NCI-H187 (cell line): ENCODE measurements at places on chromosomes 2 and 18.

DNA sequence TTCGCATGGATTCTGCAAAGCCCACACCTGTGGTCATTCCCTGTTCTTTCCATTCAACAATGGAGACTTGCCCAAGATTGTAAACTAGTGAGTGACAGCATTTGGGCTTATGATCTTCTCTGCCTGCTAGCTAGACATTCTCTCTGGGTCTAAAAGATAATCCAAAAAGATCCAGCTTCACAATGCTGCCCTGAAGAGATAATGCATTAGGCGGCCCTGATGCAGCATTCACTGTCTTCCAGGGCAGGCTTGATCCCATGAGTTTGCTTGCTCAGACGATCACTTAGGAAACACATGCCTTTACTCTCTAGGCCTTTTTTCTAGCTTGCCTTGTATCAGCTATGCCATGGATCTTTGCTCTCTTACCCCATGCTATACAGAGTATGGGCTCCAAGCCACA, 196.1 kb downstream of the SETBP1 start:
- DNase-seq = no peak

DNA sequence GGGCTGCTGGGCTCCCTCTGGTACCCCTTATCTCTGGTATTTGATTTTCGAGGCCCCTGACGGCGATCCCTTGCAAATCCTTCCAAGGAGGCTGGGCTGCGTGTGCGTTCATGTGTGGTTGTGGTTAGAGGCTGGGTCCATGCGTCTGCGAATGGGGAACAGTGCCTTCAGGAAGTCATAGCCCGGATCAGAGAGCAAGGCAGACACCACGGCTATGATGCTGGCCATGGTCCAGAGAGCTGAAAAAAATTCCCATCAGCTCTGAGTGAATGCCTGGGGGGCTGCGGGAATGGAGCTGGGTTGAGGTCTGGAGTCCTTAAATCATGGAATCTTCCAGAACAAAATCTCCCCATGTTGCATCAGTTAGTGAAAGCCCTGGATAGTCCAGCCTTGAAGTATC, 145.5 kb downstream of the ACKR3 start:
- no peak for DNase-seq

- DNase-seq = no peak
These were observed 18.6 kb upstream of the TXNDC2 start for GRCh38 chr18:9867071-9867594.

- no peak for DNase-seq
These were observed 31.5 kb downstream of the DOCK10 start for GRCh38 chr2:225010804-225011203.

GRCh38 chr18:9712611-9713010, 4.5 kb downstream of the RAB31 start:
- DNase-seq = no peak

GRCh38 chr2:8257502-8257901, 424.4 kb upstream of the ID2 start:
- DNase-seq = no peak

DNA sequence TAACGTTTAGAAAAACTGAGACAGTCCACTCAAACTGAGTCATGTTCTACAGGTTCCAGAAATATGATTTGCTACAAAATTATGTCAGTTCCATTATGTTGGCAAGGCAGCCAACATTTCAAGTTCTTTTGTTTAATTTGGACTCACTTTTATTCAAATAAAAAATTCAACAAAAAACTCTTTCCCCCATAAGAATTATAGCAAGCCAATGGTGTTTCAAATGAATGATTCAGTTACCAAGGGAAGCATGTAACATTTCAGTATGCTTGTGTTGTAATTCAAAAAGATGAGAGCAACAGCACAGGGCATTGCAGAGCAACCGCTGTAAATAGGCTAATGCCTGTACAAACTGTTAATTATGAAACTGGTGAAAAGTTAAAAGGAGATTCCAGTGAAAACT, 140.8 kb downstream of the FIGN start:
- no peak for DNase-seq

- no peak for DNase-seq
These were observed 16.0 kb upstream of the MSGN1 start for GRCh38 chr2:17800219-17800618.

DNA sequence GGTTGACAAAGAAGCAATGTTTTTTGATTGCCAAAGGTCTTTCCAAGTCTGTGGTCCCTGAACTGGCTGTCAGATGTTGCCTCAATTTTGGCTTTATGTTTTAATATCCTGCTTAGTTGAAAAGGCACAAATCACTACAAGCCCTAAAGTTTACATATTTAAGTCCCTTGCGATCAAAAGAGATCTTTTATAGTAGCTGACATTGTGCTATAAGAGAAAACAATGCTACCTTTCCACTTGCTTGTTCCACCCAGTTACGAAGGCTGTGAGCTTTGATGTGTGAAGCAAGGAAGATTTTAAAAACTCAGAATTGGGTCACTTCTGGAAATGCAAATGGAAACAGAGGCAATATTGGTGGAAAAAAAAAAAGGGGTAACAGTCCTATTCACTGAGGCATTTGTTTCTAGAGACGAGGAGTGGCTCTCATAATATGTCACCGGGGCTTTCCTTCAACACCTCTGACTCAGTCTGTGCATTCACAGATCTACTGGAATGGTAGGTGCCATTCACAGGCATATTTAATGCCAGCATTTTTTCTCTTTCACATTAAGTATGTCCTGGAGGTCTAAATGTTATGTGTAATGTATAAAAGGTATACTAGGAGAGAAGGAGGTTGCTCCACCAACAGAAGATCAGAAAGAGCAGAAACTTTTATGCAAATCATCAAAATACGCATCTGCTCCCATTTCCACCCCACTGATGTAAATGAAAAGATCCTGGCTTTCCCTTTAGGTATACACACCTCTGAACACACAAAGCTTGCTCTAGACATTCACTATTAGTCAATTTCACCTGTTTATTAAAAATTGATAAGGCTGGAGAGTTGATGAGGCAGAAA, 91.8 kb downstream of the TGIF1 start:
- no peak for DNase-seq

GRCh38 chr2:44801841-44802776, 139.4 kb upstream of the SIX3 start:
- DNase-seq = no peak

DNA sequence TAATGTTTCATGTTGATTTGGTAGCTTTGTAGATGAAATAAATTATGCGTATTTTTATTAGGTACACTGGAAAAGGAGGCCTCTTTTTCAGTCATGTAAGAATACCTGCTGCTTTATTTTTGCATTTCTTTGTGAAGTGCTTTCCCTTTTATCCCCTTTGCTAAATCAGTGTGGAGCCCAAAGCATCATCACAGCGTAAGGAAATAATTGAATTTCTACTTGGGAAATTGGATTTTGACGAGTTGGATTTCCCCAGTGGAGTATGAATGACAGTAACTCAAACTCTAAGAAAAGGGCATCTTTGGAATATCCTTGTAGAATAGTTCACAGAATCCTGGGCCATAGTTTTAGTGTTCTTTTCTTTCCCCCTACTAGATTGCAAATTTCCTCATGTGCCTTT, 97.2 kb downstream of the KCNJ3 start:
- DNase-seq = no peak

- no peak for DNase-seq
These were observed 1.9 kb upstream of the SYT4 start for GRCh38 chr18:43279015-43279744.

GRCh38 chr2:218332920-218333645, 23.6 kb upstream of the CATIP start:
- DNase-seq = no peak

DNA sequence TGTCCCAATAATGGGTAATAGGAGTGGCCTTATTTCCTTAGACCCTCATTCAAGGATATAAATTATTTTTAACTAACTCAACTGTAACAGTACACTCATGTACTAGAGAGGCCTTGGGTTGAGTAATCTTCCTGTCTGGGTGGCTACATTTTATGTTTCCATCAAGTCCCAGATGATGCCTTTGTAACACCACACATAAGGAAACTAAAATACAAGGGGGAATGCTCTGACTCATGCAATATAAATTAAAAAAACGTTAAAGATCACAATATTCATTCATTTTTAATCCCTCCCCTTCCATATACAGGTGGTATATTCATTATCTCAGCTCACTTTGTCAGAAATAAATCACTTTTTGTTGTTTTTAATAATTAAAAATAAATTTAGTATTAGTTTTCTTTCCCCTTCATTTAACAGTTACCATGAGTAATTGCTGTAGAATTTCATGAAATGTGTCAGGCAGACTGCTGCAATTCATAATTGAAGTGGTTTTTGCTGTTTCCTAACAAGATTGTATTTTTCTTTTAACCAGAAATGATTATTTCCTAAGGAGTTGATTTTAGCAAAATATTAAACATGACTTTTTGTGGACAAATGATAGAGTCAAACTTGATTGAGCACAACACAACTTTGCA, 1403.6 kb downstream of the SUCLG1 start:
- no peak for DNase-seq

DNA sequence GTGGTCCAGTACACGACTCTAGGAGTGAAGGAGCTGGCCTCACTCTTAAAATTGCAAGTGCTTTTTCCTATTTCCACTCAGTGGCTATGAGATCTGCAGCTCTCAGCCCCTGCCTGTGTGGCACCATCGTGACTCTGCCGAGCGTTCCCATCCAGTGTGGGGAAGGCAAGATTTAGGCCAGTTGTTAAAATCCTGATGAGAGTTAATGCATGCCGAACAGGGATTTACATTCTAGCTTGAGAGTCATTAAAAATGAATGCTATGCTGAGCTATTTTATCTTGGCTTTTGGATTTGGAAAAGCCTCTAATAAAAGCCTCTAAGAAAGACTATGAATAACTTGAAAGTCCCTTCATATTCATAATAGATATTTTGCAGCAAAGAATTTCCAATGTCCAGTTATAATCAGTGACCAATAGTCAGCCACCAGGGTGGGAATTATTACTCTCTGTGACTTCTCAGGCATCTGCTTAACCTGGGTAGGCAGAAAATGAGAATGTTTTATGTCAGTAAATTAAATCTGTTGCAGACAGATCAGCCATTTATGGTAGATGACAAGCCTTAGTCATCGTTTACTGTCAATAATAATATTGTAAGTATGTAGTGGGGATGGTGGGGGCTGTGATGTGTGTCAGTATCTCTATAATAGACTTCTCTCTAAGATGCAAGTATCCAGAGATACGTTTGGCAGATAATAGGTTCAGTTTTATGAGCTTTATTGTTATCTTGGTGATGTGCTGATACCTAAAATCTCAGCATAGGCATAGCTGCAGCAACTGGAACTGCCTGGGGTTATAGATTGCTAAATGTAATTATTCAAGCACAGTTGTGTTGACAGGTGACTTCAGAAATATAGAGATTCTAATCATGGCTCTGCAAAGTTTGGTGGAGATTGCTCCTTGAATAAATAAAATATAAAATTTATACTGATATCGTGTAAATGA, 207.8 kb downstream of the SOCS6 start:
- no peak for DNase-seq

DNA sequence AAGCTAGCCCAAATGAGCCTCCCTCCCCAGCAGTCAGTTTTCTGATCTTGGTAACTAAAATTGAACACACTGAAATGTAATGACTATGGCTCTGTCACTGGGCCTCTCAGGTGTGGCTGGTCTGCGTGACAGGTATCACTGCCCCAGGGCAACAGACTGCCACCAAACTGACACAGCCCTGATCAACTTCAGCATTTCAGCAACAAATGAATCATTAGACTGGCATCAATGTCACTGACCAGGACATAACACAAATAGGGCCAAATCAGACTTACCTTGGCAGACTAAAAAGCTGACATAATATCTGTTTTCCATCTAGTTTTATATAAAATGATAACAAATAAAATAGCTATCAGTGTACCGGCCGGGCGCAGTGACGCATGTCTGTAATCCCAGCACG, 290.8 kb upstream of the CHAC2 start:
- DNase-seq = no peak

DNA sequence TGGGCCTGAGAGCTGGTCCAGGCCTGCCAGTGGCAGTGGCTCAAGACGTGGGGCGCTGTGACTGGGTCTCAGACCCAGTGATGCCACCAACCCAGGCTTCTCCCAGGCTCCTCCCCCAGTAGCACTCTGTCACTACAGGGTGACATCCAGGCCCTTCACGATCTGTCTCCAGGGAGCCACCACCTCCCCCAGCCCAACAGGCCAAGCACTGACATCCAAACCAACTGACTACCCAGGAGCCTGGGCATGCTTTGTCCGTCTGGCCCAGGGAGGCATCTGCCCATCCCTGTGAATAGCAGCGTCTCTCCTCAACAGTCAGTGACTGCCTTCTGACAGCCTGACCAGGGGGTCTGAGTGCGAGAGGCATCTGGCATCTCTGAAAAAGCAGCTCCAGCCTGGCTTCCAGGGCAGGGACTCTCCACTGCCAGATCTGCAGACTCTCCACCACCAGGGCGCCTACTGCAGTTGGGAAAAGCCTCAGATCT, 13.0 kb downstream of the TEX44 start:
- DNase-seq = no peak

DNA sequence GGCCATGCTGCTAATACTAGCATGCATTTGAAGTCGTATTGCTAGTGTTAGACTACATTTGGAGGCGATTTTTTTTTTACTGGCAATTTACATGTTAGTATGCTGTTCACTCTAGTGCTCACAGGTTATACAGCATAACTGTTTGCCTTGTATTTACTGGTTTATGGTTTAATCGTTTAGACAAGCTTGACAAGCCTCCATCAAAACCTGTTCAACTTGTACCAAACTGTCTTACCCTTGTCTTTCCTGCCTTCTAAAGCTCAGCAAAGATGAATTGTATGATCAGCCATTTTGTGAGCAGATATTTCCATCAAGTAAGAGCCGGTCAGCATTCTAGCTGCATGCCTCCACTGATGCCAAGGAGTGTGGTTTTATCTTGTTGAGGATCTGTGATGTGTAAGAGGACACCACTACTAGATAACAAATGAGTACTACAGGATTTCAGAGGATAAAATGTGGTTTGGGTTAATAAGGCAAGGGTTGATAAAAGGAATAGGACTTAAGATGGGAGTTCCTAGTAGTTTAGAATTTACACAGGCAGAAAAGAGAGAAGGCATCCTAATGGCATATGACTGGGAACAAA, 68.4 kb upstream of the ITM2C start:
- DNase-seq = no peak

DNA sequence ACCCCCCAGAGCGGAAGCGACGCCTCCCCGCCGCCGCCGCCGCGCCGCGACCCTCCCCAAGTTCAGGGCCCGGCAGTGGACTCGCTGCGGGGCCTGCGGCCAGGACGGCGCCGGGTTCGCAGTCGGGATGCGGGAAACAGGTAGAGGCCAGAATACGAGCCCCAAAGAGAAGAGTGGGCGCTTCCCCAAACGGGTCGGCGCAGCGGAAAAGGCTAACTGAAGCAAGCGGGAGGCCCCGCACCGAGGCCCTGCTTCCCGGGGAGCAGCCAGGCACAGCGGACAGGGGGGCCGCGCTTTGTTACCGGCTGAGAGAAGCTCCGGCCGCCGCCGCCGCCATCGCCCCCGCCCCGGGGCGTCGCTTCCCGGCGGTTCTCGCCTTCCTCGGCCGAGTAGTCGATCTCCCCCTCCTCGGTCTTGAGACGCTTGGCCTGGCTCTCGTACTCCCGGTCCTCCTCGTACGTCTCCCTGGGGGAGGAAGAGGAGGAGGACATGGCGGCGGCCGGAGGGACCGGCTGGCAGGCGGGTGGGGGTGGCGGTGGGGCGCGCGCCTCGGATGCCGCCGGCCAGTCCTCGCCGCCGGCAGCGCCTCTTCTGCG, 494 bp downstream of the HNRNPLL start:
- DNase-seq = no peak

GRCh38 chr2:148646231-148646559, 1.6 kb downstream of the EPC2 start:
- no peak for DNase-seq
